ENCODE measurements at places on chromosomes 6 and 20. TPM values are rescaled to one million over a fixed set of nuclear protein-coding genes. Genes with fewer than 3 reads are reported as not detected.
A peak's percentile ranks its signal among the peaks of the same experiment; 100 is the strongest.

DNA sequence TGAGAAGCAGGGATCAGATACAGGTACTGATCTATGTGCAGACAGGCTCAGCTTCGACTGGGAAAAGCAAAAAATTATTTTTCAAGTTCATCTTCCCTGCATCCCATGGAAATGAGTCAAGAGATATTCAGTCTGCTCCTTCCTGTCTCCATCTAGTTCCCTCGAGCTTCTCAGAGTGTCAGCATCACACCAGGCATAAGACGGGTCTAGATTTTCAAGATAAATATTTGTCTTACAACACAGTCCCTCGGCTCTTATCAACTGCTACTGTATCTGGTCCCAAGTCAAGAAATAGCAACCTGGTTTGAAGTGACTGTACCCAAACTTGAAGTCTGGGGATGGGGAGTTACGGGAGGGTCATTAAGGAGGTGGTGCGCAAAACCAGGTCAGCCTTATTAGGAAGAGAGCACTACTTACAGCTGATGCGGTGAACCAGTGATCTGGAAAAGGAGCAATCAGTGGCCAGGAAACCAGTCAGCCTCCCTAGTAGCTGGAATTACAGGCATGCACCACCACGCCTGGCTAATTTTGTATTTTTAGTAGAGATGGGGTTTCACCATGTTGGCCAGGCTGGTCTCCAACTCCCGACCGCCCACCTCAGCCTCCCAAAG lies 29.7 kb downstream of the ZMYND8 start:
- DNase-seq, result peak; percentile 60

DNA sequence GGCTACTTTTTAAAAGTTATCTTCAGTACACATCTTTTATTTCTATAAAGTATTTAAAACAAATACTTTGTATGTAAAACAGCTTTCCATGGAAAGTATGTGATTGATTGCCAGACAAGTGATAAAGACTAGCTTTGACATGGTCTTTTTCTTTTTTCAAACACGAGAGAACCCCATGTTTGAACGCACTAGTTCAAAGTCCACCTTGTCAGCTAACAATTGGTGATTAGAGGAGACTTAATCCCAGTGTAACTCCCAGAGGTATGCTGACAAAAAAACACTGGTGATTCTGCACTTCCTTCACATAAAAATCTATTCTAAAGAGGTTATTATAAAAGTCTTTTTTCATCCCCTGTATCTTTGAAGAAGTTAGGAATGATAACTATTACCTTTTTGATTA lies 438.1 kb downstream of the GJA1 start:
- DNase-seq, result no peak

Gene TMEM151B
- 1.3 TPM for total RNA-seq

DNA sequence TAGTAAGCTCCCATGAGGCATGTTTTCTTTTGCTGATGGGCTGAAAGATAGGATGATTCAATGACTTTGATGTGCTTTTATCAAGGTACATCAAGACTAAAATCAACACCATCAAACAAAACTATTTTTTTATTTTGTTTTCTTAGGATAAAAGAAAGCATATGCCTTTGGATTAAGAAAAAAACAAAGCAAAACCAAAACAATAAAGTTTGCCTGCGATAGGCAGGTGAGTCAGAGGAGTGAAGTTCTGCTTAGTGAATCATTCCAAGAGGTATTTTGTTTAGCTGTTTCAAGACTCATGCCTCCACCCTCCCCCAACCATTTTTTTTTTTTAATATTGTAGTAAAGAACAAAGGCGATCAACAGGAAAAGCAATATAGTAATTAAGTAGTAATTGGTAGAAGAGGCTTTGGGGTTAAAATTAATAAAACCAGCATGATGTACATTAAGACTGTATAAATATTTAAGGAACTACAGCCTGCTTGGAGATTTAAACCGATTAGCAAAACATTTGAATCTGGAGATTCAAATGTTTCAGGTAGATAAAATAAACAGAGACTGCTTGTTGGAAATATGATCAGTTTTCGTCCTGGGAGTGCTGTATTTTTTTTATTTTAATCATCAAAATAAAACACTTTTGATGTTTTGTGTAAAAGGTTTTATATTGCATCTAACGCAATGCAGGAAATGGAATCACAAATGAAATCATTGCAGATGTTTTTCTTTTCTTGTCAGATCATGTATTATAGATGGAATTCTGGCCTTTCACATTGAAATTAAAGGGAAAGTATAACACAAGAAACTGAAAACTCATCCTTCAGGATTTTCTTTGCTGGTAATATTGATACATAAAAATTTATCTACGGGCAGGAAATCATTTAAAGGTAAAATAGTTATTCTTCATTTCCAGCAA lies 482.3 kb upstream of the MANEA start:
- peak; percentile 34 for DNase-seq

GRCh38 chr6:21594416-21595281 lies 1.1 kb downstream of the SOX4 start:
- DNase-seq, result peak; percentile 25

GRCh38 chr6:78502386-78502887 lies 364.9 kb upstream of the IRAK1BP1 start:
- DNase-seq, result no peak

Gene BAK1
- total RNA-seq, result 23.1 TPM

Gene ZNF311
- total RNA-seq, result 1.2 TPM

GRCh38 chr6:130843575-130844320 lies 16.5 kb downstream of the SMLR1 start:
- peak; percentile 30 for DNase-seq

- DNase-seq, result no peak
Measured at GRCh38 chr6:168666699-168667427, 225.9 kb downstream of the SMOC2 start.

Gene RHAG
- not detected for total RNA-seq

Gene MUC21
- total RNA-seq, result not detected

- DNase-seq, result peak; percentile 51
Measured at GRCh38 chr20:10924644-10925201, 250.9 kb upstream of the JAG1 start.

DNA sequence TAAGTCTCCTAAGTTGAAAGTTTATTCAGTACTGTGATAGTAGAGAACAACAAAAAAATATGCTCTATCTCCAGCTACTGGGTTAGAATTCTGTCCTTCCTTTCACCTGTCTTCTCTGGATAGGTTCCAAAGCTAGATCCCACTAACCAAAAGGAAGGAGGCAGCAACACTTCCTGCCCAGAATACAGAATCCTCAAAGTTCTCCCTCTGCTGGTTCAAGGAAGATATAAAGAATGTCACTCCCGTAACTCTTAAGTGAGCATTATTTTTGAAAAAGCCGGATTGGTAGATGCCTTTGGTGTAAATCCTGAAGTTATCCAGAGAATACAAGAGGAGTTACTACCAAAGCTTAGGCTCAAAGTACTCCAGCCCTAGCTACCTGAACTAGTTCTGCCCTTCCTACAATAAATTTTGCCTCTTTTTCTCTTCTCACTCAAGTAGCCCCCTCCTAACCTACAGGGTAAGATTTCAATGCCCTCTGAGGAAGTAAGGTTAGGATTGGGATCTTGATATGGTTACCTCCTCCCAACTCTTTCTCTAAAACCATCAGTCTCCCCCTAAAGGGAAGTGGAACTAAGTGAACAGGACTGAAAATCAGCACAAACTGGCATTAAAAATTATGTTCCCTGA lies 26.0 kb upstream of the CRIP3 start:
- peak; percentile 68 for DNase-seq

- no peak for DNase-seq
Measured at GRCh38 chr20:35592339-35592974, 23.2 kb upstream of the SPAG4 start.

Gene LY6G5C
- total RNA-seq, result not detected

GRCh38 chr20:37651932-37652331 lies 41.9 kb upstream of the CTNNBL1 start:
- peak; percentile 25 for DNase-seq

DNA sequence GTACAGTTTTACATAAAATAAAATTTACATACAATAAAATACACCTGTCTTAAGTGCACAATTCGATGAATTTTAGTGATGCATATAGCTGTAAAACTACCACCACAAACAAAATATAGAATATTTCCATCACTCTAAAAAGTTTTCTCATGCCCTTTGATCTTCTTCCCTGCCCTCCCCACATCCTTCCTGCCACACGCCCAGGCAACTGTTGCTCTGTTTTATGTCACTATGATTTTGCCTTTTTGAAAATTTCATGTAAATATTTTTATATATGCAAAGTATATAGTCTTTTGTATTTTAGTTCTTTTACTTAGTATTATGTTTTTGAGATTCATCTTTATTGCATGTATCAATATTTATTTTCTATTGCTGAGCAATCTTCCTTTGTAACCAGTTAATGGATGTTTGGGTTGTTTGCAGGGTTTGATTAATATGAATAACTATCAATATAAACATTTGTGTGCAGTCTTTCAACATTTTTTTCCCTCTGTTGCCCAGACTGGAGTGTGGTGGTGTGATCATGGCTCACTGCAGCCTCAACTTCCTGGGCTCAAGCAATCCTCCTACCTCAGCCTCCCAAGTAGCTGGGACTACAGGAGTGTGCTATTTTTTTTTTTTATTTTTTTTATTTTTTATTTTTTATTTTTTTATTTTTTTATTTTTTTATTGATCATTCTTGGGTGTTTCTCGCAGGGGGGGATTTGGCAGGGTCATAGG lies 23.8 kb upstream of the SAMHD1 start:
- DNase-seq, result no peak

Gene TNFRSF6B
- total RNA-seq, result 3.4 TPM

Gene GPX5
- total RNA-seq, result not detected

Gene XKR7
- not detected for total RNA-seq

GRCh38 chr20:62183426-62184142 lies 756 bp downstream of the MTG2 start:
- DNase-seq, result no peak

DNA sequence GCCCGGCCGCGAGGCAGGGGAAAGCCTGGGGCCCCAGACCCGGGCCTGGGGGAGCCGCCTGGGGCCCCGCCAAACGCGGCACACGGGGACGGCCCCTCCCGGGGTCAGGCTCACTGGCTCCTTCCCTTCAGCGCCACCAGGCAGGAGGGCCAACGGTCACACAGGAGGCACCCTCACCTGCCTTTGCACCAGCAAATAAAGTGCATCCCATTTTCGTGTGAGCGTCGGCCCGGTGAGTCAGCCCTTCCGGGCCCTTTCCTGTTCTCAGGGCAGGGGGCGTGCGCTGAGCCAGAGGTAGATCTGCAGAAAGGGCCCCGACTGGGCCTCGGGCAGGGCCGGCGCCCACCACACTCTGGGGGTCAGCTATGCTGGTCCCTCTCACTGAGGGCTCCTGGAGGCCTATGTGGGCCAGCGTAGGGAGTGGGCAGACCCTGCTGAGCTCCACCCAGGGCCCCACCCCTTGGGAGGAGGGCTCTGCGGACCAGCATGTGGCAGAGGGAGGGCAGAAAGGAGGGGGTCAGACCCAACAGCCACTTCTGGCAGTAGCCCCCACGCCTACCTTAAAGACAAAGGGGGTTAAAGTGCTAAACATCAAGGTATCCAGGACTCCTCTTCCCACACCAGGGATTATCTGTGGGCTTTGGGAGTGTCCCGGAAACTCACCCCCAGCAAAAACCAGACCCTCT lies 931 bp upstream of the UCKL1 start:
- DNase-seq, result peak; percentile 75

GRCh38 chr6:7134999-7135745 lies 27.4 kb downstream of the RREB1 start:
- DNase-seq, result no peak

GRCh38 chr6:107523794-107524193 lies 33.9 kb downstream of the SOBP start:
- no peak for DNase-seq

GRCh38 chr20:15862178-15862577 lies 711.1 kb downstream of the KIF16B start:
- DNase-seq, result no peak

- DNase-seq, result no peak
Measured at GRCh38 chr6:67706388-67706787, 928.7 kb upstream of the ADGRB3 start.

DNA sequence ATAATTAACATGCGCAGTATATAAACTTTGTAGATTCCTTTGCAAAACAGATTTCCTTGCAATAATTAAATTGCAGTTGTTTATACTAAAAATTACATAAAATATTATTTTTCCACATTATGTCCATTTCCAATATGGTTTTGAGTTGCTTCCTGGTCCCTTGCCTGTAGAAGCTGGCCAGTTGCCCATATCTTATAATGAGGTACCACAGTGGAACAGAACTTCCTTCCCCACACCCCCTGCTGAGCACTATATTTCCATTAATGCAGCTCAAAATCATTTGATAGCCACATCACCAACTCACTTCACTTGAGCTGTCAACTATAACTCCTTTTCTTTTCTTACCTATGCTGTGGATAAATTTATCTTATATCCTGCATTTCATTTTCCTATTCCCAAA lies 194.6 kb downstream of the DST start:
- no peak for DNase-seq

DNA sequence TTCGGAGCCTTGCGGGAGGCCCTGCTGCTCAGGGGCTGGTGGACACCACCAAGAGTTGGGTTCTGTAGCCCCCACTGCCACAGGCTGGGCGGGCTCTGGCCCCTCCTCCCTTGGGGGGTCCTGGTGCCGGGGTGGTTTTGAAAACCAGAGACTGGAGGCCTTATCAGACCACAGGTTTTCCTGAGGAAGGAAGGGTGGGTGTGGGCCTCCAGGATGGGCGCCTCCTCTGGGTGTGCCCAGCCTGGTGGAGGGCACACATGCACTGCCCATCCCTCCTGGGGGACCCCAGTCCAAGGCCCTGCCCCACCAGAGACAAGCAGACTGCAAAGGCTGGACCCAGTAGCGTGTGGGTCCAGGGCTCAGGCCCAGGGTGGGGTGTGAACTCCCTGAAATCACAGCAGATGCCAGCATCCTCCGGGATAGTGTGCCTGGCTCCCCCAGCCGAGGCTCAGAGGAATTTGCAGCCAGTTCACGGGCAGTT lies 13.5 kb upstream of the ZBTB46 start:
- no peak for DNase-seq

Gene F13A1
- total RNA-seq, result not detected

- DNase-seq, result peak; percentile 93
Measured at GRCh38 chr20:52494244-52494643, 302.7 kb upstream of the ZFP64 start.

Gene PHF10
- 25.9 TPM for total RNA-seq

Gene TCFL5
- 23.7 TPM for total RNA-seq

DNA sequence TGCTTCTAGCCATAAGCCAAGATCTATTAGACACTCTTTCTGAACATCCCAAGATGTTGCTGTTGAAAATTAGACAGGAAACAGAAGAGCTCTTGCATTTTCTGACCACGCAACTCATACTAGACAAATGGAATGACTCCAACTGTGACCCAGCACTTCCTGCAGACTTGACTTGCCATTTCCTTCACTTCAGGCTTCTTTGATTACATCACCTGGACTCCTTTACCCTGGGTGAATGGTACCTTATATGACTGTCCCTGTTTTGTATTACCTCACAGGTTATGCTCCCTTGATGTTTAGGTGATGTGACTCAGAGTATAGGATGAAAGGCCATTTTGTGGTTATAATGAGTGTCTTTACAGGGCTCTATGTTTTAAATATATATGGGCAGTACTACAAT lies 236.1 kb downstream of the BMP2 start:
- DNase-seq, result no peak

Gene SSR1
- 110 TPM for total RNA-seq

DNA sequence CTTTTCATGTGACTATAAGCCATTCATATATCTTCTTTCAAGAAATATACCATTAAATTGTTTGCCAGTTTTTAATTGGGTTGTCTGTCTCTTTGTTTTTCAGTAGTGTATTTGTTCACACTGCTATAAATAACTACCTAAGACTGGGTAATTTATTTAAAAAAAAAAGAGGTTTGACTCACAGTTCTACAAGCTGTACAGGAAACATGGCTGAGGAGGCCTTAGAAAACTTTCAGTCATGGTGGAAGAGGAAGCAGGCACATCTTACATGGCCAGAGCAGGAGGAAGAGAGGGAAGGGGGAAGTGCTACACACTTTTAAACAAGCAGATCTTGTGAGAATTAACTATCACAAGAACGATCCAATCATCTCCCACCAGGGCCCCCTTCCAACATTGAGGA lies 255.3 kb downstream of the EPM2A start:
- DNase-seq, result no peak

Gene RGS19
- total RNA-seq, result 29.3 TPM
